GM04503 (cell line): ENCODE measurements at places on chromosomes 12 and 14.
A peak's percentile ranks its signal among the peaks of the same experiment; 100 is the strongest.

DNA sequence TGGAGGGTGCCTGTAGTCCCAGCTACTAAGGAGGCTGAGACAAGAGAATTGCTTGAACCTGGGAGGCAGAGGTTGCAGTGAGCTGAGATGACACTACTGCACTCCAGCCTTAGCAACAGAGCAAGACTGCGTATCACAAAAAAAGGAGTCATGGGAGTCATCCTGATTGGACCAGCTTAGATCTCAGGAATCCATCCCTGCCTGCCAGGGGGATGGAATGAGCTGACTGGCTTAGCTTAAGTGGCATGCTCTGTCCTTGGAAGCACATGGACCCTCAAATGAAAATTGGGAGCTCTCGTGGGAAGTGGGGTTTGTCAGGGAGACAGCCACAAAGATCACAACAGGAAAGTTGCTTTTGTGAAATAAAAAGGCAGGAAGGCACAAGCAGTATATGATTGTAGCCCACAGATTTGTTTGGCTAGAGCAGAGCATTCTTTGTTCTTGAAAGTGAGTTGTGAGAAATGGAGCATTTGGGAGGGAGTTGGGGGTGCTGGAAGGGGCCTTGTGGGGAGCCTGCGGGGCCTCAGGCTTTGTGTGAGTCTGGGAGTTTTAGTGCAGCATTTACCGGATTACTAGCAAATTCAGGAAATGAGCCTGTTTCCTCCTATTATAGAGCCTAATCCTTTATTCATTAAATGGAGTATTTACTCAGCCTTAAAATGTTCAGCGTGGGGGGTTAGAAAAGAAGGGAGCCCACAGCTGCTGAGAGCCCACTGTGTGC lies 30.7 kb downstream of the DGLUCY start:
- DNase-seq = peak; percentile 59

- DNase-seq = no peak
Observed at GRCh38 chr14:28596391-28596790, 170.2 kb upstream of the FOXG1 start.

DNA sequence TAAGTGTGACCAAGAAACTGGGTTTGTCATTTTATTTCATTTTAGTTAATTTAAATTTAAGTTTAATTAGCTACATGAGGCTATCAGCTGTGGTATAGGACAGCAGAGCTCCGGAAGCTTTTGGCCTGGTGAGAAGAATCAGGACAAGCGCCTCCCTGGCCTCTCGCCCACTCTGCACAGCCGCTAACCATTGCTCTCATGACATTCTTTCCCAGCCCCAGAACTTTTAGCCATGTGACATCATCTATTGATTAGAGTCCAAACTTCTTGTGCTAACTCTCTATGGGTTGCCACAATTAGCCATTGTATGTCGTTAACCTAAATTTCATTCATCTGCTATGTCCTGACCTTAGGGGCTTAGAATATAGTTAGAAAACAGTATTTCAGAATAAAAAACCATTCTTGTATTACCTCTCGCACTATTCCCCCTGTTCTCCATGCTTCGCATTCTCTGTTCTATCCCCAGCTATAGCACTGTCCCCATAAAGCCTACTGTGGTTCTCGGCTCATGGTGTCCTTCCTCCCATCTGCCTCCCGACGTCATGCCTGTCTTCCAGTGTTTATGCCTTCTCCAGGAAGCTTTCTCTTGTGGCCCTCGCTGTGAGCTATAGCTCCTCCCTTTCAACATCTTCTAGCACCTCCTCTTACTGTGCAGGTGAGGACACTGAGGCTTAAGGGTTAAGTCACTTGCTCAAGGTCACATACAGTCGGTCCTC lies 23.5 kb downstream of the SSH1 start:
- DNase-seq = peak; percentile 83

GRCh38 chr14:58574623-58575022 lies 63.1 kb upstream of the DACT1 start:
- no peak for DNase-seq

- DNase-seq = no peak
Observed at GRCh38 chr14:59852350-59852749, 18.2 kb downstream of the RTN1 start.

GRCh38 chr12:80697270-80697887 lies 10.1 kb upstream of the MYF6 start:
- DNase-seq = no peak

- DNase-seq = no peak
Observed at GRCh38 chr12:62784576-62784975, 150.4 kb downstream of the PPM1H start.

- no peak for DNase-seq
Observed at GRCh38 chr12:74111688-74112360, 425.8 kb upstream of the ATXN7L3B start.

DNA sequence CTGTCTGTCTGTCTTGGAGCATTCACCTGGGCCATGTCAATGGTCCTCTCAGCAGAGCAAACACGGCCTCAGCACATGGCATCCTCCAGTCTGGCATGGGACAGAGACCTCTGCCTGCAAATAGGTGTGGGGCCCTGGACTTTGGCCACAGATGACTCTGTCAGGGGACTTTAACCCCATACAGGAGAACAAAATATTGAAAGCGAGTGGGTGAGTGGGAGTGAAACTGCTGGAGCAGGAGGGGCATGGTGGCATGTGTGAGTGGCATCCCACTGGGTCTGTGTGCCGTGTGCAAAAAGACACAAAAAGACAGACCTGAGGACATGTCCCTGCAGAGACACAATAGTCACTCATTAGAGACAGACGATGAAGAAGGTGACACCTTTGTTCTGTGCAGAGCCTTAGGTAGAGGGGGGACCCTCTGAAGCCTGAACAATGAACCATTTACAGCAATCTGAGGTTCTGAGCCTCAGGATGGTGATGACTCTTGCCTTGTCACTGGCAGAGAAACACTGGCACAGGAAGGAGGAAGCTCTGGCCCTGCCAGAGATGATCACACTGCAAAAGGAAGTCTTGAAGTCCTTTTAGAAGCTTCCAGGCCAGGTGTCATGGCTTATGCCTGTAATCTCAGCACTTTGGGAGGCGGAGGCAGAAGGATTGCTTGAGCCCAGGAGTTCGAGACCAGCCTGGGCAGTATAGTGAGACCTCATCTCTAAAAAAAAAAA lies 7.5 kb downstream of the LAG3 start:
- DNase-seq = no peak

- no peak for DNase-seq
Observed at GRCh38 chr12:122687086-122687485, 16.1 kb downstream of the HCAR2 start.
